ENCODE measurements at places on chromosomes 2 and 18. TPM values are rescaled to one million over a fixed set of nuclear protein-coding genes. Genes with fewer than 3 reads are reported as not detected.

IMPACT gene
- 27.1 TPM for total RNA-seq

- no peak for DNase-seq
Measured at GRCh38 chr18:68299906-68300305, 415.0 kb downstream of the TMX3 start.

GRCh38 chr2:216796115-216796840 lies 63.6 kb downstream of the TNP1 start:
- no peak for DNase-seq

ICOS gene
- total RNA-seq, result 3.1 TPM

NTSR2 gene
- not detected for total RNA-seq

DNA sequence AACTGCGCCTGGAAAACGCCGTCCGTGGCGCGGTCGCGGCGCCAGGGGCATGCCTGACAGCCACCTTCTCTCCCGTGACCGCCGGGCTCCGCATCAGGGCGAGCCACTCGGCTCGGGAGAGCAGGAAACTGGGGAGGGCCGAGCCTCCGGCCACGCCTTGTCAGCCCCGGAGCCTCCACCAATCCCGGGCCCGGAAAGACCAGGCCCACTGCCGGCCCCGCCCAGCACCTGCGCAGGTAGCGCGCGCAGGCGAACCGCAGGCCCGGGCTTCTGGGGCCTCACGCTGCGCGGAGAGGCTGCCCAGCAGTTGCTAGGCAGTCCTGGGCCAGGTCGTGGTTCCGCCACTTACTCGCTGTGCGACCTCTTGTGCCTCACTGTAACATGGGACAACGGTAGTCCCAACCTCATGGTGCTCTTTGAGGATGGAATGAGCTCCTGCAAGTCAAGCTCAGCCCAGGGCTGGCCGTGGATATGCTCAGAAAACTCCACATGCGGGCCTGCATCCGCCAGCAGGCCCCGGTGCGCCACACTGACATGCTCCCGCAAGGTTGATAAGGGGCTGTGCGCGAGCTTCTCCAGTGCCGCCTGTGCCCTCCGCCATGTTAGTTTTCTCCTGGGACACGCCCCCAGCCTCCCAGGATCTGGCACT lies 97.1 kb downstream of the INHBB start:
- peak; percentile 72 for DNase-seq

DNA sequence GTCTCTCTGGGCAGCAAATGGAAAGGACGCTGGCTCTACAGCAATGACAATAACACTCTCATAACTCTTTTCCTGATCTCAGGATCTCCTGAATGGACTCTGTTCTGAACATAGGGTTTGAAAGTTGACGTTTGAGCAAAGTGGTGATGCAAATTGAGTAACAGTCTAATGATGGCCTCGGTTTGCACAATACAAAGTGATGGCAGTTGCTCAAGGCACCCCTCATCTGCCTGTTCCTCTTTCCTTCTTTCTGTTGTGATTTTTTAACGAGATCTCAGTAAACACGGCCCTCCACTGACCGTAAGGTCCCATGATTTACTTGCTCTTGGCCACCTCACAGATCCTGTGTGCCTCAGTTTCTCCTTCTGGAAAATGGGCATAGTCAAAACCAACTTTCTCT lies 303.6 kb downstream of the SLC8A1 start:
- no peak for DNase-seq

SP140 gene
- 88.7 TPM for total RNA-seq

ANKRD62 gene
- not detected for total RNA-seq

GRCh38 chr18:56391931-56392590 lies 246.3 kb downstream of the TXNL1 start:
- no peak for DNase-seq

ERCC3 gene
- total RNA-seq, result 56.3 TPM

- DNase-seq, result no peak
Measured at GRCh38 chr18:47249314-47249981, 2.0 kb downstream of the SKOR2 start.

ZAP70 gene
- 53.4 TPM for total RNA-seq

UGT1A5 gene
- total RNA-seq, result not detected

GRCh38 chr18:29979881-29980280 lies 1062.7 kb downstream of the DSC3 start:
- no peak for DNase-seq

OTOS gene
- total RNA-seq, result not detected

DNA sequence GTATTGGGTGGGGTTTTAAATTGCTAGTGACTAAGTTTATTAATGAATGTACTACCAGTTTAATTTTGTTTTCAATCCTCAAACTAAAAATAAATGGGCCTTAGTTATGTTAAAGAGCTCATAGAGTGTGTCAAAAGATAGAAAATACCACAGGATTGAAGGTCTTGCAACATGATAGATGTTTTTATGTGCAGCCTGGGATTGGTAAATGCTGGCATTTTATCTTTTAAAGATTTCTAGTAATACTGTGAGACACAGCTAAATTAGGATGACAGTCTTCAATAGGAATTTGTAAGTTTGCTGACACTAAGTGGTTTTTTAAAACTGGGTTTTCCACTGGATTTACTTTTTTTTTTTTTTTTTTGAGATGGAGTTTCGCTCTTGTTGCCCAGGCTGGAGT lies 122.3 kb downstream of the HAUS1 start:
- no peak for DNase-seq

DNA sequence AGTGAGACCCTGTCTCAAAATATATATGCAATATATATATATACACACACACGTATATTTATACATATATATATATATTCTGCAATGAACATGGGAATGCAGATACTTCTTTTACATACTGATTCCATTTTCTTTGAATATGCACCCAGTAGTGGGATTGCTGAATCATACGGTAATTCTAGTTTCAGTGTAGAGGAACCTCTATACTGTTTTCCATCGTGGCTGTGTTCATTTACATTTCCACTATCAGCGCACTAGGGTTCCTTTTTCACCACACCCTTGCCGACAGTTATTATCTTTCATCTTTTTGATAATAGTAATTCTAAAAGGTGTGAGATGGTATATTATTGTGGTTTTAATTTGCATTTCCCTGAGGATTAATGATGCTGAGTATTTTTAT lies 52.3 kb upstream of the SLC39A10 start:
- no peak for DNase-seq

- no peak for DNase-seq
Measured at GRCh38 chr18:69085951-69086350, 288.1 kb downstream of the CCDC102B start.

DNA sequence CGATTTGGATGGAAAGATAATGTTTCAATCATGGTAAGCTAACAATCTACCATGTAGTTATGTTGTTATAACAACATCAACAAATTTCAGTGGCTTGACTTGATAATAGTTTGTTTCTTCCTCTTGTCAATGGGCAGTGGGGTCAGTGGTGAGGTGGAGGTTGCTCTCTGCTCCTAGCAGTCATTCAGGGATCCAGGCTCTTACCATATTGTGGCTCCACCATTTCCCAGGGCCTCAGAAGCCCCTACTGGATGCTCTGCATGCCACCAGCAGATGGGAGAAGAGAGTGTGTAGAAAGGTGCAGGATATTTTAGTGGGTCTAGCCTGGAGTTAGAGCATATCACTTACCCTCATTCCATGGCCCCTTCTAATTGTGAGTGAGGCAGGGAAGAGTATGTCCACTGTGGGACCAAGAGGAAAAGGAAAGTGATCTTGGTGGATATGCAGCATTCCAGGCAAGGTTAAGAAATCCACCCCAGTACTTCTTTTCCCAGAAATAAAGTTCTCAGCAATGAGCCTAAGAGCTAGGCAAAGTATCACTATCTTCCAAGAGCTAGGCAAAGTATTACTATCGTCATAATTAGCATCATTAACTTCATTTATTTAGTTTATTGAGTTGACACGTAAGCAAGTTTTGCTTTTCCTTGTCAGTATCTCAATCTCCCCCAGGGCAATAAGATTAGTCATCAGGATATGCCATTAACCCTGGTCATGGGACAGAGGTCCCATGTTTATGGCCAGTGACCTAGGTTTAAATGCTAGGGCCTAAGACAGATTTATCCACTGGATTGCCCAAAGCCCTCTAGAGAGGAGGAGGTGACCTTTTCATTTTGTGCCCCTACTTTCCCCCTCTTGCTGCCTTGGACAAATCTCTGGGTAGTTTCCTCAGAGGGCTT lies 4.2 kb upstream of the IWS1 start:
- DNase-seq, result no peak

- DNase-seq, result no peak
Measured at GRCh38 chr2:160666154-160667060, 172.8 kb upstream of the RBMS1 start.

ACKR3 gene
- 66.0 TPM for total RNA-seq

- DNase-seq, result peak; percentile 77
Measured at GRCh38 chr2:227608561-227609338, 5.9 kb downstream of the SCYGR3 start.

DNA sequence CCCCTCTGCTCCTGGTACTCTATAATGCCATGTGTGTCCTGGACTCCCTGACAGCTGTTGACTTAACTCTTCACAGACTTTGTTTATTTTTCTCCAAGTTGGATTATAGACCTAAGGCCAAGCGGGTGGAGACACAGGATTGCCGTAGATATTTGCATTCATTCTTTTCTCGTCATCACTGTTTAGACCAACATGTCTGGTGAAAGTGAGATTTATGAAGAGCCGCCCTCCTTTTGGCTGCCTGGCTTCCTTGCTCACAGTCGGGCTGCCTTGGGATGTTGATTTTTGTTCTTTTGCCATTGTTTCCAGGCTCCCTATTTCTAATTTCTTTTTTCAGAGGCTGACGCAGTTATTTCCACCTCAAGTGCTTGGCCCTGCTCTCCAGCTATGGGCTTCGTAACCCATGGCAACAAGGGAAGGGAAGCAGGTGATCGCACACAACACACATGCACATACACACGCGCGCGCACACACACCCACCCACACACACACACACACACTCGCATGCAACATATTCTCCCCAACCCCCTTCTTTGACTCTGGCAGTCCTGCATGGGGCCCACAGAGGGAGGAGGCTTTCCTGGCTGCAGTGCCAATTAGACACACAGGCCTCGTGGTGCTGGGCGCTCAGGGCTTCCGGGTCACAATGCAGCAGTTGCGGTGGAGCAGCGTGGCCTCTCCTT lies 296.5 kb downstream of the MTX2 start:
- DNase-seq, result peak; percentile 80

ST8SIA3 gene
- total RNA-seq, result not detected
